ENCODE measurements at places on chromosomes 5 and 9. TPM values are rescaled to one million over a fixed set of nuclear protein-coding genes. Genes with fewer than 3 reads are reported as not detected.

The OR1Q1 gene
- not detected for total RNA-seq

The PTGER4 gene
- 13.8 TPM for total RNA-seq

The PTPA gene
- total RNA-seq, result 156 TPM

The SLC25A2 gene
- not detected for total RNA-seq

The STPG3 gene
- total RNA-seq, result not detected

The FAM78A gene
- total RNA-seq, result 1.0 TPM

The BHMT2 gene
- total RNA-seq, result 3.7 TPM

The PDE8B gene
- 0.33 TPM for total RNA-seq

The PKD2L2 gene
- not detected for total RNA-seq

The ATOX1 gene
- total RNA-seq, result 118 TPM

The AK8 gene
- 1.6 TPM for total RNA-seq

The ADCY2 gene
- 0.25 TPM for total RNA-seq

The THBS4 gene
- total RNA-seq, result 2.9 TPM

The OBP2B gene
- not detected for total RNA-seq

The PJA2 gene
- 69.9 TPM for total RNA-seq

The TMEM215 gene
- total RNA-seq, result not detected
